Activated CD4-positive, alpha-beta memory T cell treated with anti-CD3 and anti-CD28 coated beads for 36 hours (primary cell): ENCODE measurements at places on chromosomes 6 and 20.

DNA sequence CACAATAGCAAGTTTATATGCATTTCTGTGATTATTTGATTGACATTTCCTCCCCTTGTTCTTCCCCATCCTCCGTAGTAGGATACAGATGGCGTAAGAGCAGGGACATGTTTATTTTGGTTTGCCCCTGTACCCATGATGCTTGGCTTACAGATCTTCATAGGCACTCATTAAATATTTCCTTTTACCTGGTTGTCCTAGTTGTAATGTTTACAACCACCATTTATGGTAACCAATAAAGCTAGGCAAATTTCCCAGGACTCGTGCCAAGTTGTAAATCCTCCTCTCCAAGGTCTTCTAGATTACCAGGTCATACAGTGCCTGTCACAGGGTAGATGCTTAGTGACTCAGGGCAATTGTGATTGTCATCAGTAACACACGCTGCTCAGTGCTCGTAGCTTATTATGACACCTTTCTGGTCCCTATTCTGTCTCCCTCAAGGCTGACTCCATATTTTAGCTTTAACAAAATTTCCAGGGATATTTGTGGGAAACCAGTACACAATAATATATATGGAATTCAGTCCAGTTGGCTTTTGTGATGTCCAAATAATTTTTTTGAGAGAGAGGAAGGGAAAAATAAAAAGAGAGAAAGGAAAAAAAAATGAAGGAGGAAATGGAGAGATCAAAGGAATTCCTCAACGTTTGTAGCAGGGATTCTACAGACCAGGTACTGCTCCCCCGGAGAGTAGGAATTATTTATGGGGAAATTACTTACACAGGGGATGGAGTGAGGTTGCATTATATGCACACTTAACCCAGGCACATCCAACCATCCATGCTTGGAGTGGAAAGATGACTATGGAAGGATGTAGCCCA, 24.6 kb downstream of the CYP24A1 start:
- DNase-seq = no peak

DNA sequence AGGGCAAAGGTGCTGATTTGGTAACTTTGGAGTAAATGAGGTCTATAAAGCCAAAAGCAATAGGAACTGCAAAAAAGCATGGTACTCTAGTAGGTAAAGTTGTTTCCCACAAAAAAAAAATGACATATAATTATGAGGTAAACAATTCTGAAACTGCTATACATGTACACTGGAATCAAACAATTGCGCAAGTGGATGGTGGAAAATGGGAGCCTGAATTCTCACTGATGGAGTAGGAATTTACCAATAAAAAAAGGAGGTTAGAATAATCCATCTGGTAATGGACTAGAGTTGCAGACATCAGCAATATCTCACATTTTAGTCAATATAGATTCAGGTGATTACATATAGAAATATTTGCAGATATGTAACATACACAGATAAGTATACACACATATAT, 5.0 kb upstream of the KAT14 start:
- no peak for DNase-seq

DNA sequence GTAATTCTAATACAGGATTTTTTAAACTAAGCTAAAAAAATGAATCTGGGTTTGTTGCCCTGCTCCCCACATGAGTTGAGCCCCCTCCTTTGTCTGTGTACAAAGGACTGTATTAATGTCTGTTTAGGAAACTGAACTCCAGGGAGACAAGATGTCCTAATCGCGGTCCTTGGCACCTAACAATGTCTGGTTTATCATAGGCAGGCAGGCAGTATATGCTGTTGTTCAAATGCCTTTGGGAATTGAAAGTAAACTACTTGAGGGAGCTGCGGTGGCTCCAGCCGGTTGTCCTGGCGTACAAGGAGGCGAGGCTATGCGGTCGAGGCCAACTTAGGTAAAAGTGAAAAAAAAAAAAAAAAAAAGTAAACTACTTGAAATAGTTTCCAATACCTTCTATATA, 98.5 kb downstream of the TULP4 start:
- no peak for DNase-seq

DNA sequence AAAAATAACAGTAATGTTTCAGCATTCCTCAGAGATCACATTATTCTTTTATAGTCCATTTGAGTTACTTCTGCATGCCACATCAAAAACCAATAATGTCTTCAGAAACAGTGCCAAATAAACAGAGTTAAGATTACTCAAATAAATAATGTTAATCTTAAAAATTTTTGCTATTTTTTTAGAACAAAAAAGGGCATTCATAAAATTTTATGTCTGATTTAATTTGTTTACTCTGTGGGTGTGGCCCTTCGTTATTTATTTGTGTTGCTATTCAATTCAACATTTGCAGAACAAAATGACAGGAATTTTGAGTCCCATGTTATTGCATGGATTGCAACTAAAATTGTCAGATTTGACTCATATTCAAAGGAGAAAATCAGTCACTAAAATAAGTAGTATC, 18.7 kb upstream of the TBC1D32 start:
- DNase-seq = no peak

DNA sequence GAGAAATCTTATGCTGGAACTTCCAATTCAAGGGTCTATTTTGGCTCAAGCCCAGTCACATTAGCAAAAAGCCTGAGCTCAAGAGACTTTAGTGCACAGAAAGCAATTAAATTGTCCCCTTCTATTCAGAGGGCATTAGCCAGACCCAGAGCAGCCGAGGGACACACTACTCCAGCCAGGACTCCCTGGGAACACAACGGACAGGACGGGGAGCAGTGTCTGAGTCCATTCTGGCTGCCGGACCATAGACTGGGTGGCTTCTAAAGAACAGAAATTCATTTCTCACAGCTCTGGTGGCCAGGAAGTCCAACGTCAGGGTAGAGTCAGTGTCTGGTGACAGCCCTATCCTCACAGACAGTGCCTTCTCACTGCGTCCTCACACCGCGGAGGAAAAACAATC, 78.4 kb downstream of the PRND start:
- DNase-seq = no peak

GRCh38 chr6:163588220-163588919, 173.9 kb downstream of the QKI start:
- no peak for DNase-seq

DNA sequence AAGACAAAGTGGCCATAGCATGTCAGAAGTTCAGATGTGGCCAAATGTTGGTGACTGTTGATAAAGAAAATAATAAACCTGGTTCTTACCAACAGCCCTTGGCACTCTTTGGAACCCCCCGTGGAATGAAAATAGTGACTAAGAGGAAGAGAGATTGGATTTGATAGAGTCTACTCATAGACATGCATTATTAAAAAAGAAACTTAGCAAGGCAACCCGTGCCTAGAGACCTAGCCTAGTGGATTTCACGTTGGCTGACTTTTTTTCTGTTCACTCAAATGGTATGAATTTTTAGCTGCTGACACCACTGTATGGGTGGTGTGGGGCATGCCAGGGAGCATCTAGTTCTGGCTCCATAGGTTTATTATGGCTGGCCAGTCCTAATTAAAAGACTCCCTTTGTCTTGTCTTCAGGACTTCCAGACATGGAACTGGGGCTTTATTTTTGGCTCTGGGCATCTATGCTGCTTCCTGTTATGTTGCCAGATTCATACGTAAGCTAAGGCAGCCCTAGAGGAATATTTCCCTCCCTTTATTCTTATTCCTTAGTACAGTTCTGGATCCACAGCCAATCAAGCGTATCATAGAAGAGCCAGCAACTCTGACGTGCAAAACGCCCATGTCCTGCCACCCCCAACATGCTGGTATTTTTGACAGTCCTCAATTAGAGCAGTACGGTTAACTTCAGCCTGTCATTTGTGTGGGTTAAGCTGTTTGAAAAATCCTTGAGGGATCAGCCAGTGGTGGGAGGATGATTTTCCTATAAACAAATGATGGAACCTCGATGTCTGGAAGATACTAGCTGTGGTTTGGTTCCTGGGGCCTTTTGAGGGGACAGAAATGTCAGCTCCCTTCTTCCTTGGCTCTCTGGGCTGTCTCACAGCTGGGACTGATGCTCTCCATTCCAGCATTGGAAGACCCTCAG, 127.5 kb downstream of the ISM1 start:
- no peak for DNase-seq

DNA sequence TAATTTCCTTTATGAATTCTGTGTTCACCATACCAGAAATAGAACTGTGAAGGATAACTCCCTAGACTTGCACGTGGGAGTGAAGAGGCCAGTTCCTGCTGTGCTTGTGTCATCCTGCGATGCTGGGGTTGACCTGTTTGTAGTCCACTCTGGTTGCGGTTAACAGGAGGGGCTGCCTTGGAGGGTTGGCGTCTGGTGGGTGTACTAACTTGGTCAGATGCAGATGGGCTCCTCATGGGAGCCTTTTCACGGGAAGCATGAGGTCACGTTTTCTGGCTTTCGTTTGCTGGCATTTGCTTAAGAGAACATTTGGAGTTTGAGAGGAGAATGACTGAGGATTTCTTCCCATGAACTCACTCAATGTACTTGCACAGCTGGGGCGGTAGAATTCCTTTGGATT, 41.2 kb downstream of the IGF2R start:
- no peak for DNase-seq

- DNase-seq = peak; percentile 86
Observed at GRCh38 chr20:1434571-1435336, 31.9 kb downstream of the NSFL1C start.

- DNase-seq = no peak
Observed at GRCh38 chr6:160972111-160972510, 19.5 kb upstream of the MAP3K4 start.

DNA sequence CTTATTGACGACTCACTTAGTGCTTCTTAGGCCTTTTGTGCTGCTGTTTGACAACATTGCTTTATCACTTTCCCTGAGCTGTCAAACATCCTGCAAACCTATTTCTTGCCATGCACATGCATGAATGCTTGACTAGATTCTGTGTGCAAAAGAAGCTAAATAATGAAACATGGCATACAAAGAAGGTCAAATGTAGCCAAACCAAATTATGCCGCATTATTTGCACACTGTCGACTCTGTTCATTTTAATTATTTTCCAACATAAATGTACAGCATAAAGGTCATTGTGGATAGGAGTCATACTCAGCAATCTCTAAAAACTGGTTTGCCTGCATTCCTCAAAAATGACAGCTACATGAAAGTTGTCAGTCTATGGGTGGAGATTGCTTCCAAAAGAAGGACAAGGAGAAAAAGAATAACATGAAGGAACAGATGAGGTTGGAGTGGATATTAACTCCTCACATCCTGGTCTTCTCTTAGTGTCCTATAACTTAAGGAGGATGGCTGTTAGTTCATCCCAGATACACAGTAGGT, 123.1 kb upstream of the STXBP5 start:
- no peak for DNase-seq

GRCh38 chr6:2938004-2938631, 33.2 kb downstream of the SERPINB6 start:
- DNase-seq = peak; percentile 8

GRCh38 chr6:157629220-157629619, 193.8 kb upstream of the SNX9 start:
- DNase-seq = no peak

- DNase-seq = no peak
Observed at GRCh38 chr6:137876547-137876946, 9.5 kb downstream of the TNFAIP3 start.

DNA sequence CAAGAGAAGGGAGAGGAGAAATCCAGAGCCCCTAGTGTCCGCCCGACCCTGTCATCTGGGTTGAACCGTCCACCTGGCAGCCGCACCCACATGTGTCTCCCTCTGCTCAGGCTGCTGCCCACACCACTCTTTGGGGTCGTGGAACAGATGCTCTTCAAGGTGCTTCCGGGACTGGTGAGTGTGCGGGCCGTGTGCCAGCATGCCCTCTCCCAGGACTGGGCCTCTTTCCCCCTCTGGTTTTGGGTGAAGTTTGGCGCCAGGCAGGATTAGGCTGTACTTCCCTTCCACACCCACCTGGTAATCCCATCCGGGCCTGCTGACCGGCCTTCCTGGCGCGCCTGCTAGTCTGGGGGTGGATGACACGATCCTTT, 7.9 kb downstream of the BPIFB3 start:
- no peak for DNase-seq

GRCh38 chr6:149963212-149963461, 606 bp upstream of the ULBP1 start:
- peak; percentile 72 for DNase-seq

GRCh38 chr6:14053811-14054210, 63.8 kb upstream of the CD83 start:
- DNase-seq = no peak

DNA sequence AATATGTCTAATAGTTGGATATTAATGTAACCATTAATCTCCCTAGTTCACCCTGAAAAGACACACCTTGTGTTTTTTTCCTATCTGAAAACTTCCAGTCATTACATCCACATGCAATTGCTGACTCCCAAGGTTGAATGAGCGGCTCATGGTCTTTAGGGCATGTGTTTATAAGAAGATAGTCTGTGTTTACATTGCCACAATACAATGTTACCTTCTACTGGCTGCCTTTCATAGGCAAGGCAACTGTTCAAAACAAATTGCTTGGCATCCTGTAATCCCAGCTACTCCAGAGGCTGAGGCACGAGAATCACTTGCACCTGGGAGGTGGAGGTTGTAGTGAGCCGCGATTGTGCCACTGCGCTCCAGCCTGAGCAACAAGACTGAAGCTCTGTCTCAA, 86.8 kb upstream of the SHLD1 start:
- no peak for DNase-seq

- no peak for DNase-seq
Observed at GRCh38 chr6:157143890-157144798, 179.2 kb downstream of the TMEM242 start.

- DNase-seq = no peak
Observed at GRCh38 chr20:46400253-46400652, 6.2 kb downstream of the ELMO2 start.

GRCh38 chr20:38875175-38875993, 50.8 kb upstream of the FAM83D start:
- DNase-seq = peak; percentile 73

DNA sequence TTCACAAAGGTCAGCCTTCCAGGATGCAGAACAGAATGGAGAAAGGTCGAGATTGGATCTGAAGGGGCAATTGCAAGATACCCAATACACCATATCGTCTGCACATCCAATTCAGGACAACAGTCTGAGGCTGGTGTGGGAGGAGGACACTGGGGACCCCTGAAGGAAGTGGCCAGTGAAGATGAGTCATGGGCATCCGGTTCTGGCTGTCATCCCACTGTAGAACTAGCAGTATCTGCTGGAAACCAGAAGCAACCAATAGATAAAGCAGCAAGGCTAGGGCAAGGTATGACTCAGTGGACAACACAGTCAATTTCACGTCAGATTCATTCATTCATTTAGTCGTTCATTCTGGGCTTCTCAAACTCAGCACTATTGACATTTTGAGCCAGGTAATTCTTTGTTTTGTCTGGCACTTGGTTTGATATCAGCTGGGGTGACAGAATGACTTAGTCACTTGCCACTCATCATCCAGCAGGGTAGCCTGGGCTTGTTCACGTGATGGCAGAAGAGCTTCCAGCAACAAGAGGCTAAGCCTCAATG, 30.3 kb upstream of the SHLD1 start:
- peak; percentile 16 for DNase-seq

DNA sequence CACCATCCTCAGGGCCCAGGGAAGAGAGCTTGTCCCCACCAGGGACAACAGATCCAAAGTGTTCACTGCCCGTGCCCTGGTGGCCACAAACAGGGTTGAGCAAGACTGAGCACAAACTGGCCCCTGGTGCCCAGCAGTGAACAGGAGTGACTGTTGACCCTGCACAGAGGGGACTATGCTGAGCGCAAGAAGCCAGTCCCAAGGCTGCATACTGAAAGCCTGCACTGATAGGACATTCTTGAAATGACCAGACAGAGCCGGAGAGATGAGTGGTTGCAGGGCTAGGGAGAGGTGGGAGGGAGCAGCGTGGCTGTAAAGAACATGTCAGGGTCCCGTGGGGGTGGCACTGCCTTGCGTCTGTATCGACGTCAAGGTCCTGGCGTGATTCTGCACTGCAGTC, 2.9 kb upstream of the FNDC11 start:
- no peak for DNase-seq
